HCT116 (cell line): ENCODE measurements at places on chromosomes 1 and 21. TPM values are rescaled to one million over a fixed set of nuclear protein-coding genes. Genes with fewer than 3 reads are reported as not detected.

DNA sequence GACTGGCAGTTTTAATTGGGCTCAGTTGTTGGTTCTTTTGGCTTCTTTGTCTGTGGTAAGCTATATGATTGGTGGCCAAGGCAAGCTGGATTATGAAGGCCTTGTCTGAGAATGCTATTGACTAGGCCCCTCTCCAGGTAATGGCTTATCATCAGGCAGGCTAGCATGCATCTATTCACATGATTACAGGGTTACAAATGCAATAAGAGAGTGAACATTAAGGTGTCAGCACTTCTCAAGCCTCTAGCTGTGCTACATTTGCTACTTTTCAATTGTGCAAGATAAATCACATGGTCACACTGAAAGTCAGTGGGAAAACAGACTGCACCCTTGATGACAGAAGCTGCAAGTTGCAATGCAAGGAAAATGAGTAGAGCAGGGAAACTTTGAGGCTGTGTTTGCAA is 550.9 kb upstream of the TMPRSS15 start:
- DNase-seq = no peak

DNA sequence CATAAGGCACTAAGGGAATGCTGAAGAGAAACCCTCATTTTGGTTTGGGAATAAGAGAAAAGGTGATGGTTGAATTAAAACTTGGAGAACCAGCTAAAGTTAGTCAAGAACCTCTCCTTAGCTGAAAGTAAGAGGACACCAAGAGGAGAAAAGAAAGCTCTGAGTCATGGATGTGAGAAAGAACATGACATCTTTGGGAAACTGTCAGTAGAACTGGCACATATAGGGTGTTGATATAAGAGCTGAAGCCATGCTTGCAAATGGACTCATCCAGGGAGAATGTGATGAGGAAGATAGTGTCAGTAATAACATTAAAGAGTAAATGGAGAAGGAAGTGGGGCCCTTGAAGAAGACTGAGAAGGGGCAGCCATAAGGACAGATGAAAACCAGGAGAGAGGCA is 54.3 kb downstream of the LRRC8C start:
- DNase-seq = no peak

- no peak for DNase-seq
These were observed 47.2 kb upstream of the IFFO2 start for GRCh38 chr1:19003371-19004290.

GRCh38 chr1:154745286-154745731 is 124.8 kb downstream of the KCNN3 start:
- no peak for DNase-seq

- no peak for DNase-seq
These were observed at the start of gene HJV for GRCh38 chr1:146021622-146022402. TSS of gene HJV (minus strand) at chr1:146021735. CDS start at chr1:146020231, 1,504 bp downstream.

DNA sequence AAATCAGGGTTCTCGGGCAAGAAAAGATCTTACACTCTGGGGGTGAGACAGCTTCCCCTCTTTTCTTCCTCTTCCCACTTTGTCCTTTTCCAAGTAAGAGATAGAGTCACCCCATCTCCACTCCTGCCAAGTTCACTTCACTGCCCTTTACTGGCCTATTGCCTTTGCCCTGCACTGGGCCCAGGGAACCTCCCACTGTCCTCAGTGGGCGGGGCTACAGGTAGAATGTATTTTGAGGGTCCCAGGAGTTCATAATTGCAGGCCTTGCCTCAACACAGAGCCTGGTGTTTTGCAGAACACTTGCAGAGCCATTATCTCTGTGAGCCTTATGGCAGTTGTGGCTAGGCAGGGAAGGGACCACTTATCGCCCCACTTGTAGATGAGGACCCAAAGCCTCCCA is 3.3 kb downstream of the AMPD2 start:
- DNase-seq = no peak

TMEM125 gene
- 13.9 TPM for total RNA-seq

S100A2 gene
- 24.8 TPM for total RNA-seq

KRTAP7-1 gene
- total RNA-seq = not detected

C1QTNF12 gene
- total RNA-seq = 6.9 TPM
